Anterior cingulate cortex (tissue), 58 donors: ENCODE measurements at places on chromosomes 16 and 17.

GRCh38 chr17:37787055-37787757, 42.3 kb upstream of the HNF1B start:
- no peak for DNase-seq

DNA sequence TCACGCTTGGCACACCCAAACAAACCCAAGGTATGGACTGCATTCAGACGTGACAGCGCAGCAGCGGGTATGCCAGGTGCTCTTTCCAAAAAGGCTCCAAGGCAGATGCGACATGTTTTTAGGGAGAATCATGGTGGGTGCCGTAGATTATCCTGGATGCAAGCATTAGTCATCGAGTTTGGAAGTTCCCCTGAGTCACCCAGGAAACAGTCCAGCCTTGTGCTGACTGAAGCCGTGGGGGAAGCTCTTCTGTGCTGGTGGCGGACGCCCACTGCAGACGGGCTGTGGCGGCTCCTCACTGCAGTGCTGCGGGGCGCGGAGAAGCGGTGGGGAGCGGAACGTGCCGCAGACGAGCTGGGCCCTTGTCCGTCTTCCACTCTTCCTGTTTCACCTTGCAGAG, 13.9 kb downstream of the JPT2 start:
- DNase-seq = no peak

DNA sequence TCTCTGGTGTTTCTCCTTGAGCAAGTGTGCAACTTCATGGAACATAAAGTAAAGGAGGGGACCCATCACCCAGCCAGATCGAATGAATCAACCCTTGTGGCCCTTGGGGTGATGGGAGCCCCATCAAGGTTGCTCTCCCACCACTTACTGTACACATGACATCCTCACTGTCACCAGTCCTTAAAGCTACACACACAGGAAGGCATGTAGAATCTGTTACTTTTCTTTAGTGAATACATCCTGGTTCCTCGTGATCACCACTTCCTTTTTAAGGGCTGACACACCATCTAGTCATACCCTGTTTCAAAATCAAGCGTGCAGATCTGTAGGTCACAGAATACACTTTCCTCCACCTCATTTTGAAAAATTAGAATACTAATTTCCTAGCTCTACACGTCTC, 22.6 kb upstream of the MPHOSPH6 start:
- DNase-seq = no peak

DNA sequence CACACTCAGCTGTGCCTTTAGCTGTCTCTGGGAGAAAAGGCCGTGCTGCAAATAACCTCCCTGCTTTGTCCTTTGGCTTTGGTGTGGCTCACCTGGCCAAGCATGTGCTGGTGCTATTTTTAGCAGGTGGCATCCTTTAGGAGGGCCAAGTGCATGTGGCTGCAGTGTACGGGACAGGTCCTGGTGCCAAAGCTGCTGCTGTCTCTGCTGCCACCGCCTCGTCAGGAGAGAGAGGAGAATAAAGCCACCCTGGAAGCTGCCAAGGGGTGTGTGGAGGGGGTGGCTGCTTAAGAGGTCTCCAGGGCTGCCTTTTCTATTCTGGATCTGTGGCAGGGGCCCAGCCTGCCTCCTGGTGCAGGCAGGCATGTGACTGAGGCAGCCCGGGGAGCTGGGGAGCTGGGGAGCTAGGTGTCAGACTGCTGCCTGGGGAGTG, 6.2 kb downstream of the AKAP1 start:
- DNase-seq = peak; percentile 73

- DNase-seq = no peak
Measured at GRCh38 chr16:4093495-4094126, 22.6 kb downstream of the ADCY9 start.

GRCh38 chr16:81680444-81681275, 98.4 kb upstream of the PLCG2 start:
- DNase-seq = no peak

GRCh38 chr17:73182616-73183310, 10.1 kb upstream of the COG1 start:
- DNase-seq = no peak

- no peak for DNase-seq
Measured at GRCh38 chr16:63467513-63467912, 1431.3 kb upstream of the CDH8 start.

DNA sequence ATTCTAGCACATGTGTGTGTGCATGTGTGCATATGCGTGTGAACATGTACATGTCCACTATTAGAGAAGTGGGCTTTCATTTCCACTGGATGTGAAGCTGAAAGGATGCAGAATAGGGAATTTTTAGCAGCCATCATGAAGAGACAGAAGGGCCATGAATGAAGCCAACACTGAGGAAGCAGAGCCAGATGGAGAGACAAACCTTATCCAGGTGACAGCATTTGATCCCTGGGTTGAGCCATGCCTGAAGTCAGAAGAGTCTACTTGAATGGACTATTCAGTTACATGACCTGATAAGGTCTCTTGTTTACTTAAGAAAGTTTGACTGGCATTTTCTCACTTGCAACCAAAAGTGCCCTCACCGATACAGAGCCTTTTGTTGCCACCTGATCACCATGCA, 88.4 kb downstream of the ASIC2 start:
- no peak for DNase-seq

- DNase-seq = no peak
Measured at GRCh38 chr16:2226245-2226793, 2.9 kb downstream of the E4F1 start.

- DNase-seq = no peak
Measured at GRCh38 chr16:17364319-17365210, 106.2 kb downstream of the XYLT1 start.

GRCh38 chr17:7282752-7283321, 1.3 kb downstream of the SLC2A4 start:
- no peak for DNase-seq

- no peak for DNase-seq
Measured at GRCh38 chr17:35076874-35077273, 13.4 kb upstream of the RFFL start.
